ENCODE measurements at places on chromosomes 11 and 22.

DNA sequence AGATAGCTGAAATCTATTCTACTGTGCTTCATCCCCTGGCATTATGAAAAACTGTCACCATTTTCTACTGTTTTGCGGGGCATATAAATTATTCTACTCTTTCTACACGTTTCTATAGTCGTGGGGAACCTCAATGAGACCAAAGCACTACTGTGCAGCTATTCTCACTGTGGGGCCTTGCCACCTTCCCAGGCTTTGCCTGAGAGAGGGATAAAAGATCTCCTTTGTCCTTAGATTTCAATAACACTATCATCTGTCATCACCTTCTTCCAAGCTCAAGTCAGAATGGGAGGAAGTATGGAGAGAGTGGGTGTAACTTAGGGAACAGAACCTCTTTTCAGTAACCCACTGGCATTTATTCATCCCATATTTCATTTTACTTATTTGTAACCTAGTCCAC, 1462.1 kb upstream of the RAG2 start:
- no peak for DNase-seq

DNA sequence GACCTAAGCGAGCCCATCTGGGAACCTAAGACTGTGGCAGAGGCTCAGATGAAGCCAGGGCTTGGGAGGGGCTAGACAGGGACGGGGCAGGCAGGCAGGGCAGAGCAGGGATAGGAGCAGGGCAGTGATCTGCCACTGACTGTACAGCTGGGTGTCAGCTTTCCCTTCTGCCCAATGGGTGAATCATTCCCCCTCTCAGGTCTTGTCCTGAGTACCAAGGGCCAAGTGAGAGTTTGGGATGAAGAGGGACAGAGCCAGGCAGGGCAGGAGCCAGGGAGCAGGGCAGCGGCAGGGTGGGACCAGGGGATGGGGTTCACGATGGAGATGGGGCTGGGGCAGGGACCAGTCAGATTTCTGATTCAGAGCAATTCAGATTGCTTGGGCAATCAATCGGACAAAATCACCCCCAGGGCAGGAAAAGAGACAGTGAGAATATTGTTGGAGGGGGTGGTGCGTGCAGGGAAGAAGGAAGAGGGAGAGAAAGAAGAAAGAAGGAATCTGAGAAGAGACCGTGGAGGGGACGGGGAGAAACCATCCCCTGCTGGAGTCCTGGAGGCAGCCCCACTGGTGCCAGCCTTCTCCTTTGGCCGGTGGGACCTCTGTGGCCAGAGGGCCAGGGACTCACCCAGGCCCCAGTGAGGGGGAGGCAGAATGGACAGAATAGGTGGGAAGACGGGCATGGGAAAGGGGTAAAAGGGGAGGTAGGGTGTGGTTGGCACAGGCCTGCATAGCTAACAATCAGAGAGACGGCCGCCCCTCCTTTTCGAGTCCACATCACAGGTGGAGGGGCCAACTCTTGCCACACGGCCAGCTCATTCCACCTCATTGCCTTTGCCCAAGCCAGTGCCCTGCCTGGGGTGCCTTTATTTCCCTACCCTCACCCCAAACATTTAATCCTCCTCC, 47.2 kb downstream of the CYTH4 start:
- no peak for DNase-seq

DNA sequence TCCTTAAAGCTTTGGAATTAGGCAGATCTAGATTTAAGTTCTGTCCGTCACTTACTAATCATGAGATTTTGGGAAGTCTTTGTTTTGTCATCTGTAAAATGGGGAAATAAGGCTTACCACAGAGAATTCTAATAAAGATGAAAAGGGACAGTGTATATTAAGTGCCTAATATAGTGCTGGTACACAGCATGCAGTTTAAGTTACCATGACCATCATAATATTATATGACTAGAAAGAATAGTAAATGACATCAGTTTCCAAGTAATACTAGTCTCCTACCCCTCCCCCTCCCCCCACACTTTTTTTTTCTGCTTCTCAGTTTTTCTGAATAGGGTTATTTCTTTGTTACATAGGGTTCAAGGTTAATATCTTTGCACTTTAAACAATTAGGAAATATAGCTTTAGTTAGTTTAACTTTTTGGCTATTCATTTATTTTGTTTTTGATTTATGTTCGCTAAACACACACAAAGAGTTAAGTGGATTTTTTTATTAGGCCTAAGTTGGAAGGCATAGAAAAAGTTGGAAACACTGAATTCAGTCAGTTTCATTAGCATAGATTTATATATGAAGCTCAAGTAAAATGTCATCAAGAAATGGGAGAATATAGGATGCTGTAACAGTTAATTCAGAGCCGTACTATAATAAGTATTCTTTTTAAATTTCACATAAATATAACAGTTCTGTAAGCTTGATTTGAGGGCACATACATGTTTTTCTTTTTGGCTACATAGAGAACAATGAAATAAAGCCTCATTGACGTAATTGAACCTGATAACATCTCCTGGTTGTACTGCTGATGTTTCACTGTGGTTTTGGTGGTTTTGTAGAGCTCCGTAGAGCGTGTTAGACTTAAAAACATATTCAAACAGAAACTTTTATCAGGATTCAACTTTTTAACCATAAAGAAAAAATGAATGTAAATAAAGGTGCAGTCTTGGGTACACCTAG, 121.2 kb downstream of the PDE3B start:
- peak; percentile 40 for DNase-seq

DNA sequence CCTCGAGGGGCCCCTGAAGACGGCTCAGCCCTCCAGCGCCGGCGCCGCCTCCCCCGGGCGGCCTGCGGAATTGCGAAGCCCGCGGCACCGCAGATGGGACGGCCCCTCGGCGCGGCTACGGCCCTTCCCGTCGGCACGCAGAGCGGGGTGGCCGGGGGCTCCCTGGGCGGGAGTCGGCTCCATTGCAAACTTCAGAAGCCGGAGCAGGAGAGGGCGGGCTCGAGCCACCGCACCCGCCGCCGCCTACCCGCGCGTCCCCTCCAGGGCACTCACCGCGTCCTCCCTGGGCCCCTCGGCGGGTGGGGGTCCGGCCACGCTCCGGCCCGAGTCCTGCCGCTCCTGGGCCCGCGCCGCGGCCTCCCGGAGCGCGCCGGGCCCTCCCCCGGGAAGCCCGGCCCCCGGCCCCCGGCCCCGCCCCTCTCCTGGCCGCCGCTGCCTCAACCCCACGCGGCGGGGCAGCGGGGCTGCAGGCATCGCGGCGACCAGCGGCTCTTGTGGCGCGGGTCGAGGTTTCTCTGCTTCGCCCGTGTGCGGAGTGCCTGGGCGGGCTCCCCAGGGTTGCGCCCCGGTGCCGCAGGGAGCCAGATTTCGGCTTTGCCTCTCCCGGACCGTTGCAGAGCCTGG, at the start of gene PACSIN3:
Gene PACSIN3 (minus strand): TSS at position 359 of the 624 bp plus-strand sequence. CDS start 3,707 bp downstream, outside the sequence.
- DNase-seq: no peak

GRCh38 chr11:11476499-11476898, 123.4 kb upstream of the CSNK2A3 start:
- DNase-seq: no peak

GRCh38 chr11:132493801-132494200, 1038.5 kb downstream of the OPCML start:
- DNase-seq: no peak

DNA sequence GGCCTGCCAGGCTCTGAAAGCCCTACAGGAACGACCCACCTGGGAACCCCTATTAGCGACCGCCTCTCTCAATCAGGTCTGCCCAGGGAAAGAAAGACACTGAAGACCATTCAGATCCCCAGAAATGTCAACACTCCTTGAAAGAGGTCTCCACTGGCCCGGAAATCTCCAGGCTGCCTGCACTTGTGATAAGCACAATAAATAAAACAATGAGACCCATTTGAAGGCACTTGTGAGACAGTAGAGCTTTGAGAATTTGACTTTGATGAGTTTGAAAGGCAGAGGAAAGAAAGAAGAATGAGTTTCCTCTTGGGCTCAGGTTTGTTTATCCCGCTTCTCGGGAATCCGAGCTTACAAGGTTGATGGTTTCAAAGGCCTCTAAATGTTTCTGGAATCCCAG, 416.3 kb downstream of the BUD13 start:
- DNase-seq: no peak

- DNase-seq: no peak
Measured at GRCh38 chr11:104876324-104876723, 21.9 kb downstream of the CASP12 start.

- no peak for DNase-seq
Measured at GRCh38 chr11:44591557-44591956, 26.1 kb downstream of the CD82 start.

- no peak for DNase-seq
Measured at GRCh38 chr11:30984442-30984816, 385.1 kb downstream of the DCDC1 start.

- DNase-seq: no peak
Measured at GRCh38 chr11:63672156-63672463, 934 bp upstream of the ATL3 start.

- no peak for DNase-seq
Measured at GRCh38 chr11:111310088-111310487, 11.7 kb downstream of the POU2AF3 start.

DNA sequence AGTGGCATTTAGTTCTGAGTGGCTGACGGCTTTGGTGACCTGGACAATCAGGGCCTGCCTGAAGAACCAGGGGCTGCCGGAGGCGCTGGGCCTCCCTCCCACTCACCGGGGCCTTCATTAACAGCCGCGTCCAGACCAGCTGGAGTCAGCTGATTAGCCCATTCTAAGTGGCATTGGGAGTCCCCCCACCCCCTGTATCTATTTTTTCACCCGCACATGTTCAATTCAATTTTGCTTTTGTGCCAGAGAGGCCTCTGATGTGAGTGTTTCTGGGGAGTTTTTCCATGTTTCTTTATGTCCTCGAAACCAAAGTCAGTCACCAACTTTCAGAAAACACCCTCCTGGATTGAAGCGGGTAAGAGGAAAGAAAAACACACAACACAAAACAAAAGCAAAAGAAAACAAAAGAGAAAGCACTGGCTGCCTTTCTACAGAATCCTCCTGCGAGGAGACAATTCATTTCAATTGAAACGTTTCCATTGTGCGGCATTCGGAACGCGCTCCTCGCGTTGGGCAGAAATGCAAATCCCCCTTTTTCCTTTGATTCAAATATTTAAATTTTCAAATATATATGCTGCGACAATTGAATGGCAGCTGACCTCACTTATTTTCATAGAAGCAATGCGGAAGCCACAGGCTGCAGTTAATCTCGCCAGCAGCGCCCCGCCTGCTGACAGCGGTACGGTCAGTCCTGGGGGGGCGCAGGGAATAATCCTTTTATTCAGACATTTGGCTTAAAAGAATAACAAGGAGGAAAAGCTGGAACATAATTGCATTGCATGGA, 17.7 kb downstream of the CDKN1C start:
- no peak for DNase-seq

- no peak for DNase-seq
Measured at GRCh38 chr22:48258064-48258701, 1495.7 kb downstream of the TBC1D22A start.

GRCh38 chr11:69163842-69164241, 8.1 kb downstream of the SMIM38 start:
- DNase-seq: no peak

DNA sequence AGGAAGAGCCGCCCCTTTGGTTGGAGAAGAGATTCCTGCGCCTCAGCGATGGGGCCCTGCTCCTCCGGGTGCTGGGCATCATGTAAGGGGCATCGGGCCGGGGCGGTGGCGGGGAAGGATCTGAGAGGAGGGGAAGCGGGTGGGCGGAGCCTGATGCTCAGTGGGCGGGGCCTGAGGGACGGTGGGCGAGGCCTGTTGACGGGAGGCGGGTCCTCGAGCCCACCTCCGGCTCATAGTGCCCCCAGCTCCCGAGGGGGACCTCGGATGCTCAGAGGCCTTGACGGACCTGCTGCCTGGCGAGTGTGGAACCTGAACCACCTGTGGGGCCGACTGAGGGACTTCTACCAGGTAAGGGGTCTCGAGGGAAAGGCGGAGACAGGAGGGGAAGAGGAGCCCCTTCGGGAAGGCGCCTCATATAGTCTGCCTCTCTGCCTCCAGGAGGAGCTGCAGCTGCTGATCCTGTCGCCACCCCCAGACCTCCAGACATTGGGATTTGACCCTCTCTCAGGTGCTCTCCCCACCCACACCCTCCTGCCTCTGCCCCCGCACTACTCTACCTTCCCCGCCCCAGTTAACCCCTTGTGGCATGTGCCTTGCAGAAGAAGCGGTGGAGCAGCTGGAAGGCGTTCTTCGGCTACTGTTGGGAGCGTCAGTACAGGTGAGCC, 799 bp downstream of the CCDC88B start:
- no peak for DNase-seq

DNA sequence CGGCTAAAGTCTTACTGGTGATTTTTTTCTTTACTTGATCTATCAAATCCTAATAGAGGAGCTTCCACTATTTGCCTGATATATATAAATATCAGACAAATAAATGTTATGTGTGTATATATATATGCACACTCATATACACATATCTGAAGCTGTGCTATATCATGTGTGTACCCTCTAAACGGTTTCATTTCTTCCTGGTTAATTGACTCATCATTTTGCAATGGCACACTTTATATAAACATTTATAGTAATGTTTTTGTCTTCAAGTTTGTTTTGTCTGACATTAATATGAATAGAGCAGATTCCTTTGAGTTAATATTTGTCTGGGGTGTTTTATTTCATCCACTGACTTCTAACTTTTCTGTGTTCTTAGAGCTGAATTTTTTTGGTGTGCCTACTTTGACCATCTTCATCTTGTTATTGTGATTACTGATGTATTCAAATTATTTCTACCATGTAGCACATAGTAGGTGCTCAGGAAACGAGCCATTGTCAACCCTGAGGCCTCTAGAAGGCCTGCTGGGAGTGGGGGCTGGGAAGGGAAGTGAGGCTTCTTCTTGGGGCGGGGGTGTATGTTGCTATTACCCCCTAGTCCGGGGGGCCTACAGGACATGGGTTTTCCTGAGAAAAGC, 82.6 kb downstream of the LRRC32 start:
- DNase-seq: no peak

DNA sequence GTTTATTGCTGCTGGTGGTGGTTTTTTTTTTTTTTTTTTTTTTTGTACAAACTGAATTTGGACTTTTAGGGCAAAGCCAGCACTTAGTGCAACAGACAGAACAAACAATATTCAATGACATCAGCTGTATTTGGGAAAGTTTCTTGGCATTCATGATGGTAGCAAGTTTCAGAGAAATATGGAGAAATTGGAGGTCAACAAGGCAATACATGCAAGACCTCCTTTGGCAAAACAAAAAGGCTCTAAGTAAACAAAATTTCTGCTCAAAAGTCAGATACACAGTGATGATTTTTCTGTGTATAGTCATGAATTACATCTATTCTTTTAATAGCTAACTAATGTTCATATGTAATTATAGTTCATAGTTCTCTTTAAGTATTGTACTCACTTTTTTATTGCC, 612.5 kb upstream of the LUZP2 start:
- no peak for DNase-seq

- no peak for DNase-seq
Measured at GRCh38 chr11:57399221-57399620, 8.8 kb upstream of the PRG2 start.

All from GM12864 (cell line).